ENCODE measurements at places on chromosomes 4 and X.

DNA sequence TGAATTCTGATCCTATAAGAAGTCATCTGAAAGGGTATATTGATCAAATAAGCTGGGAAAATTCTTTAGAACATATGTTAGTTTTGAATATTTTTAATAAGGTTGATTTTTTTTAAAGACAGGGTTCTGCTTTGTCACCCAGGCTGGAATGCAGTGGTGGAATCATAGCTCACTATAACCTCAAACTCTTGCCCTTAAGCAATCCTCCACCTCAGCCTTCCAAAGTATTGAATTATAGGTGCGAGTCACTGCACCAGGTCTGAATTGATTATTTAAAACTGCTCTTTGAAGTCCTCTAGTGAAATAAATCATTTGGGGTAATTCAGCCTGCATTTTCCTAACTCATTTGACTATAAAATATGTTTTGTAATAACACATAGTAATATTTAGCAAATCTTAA lies 812.3 kb downstream of the PDHA2 start:
- no peak for DNase-seq

GRCh38 chr4:2964706-2965258 lies 1.4 kb downstream of the GRK4 start:
- no peak for DNase-seq

DNA sequence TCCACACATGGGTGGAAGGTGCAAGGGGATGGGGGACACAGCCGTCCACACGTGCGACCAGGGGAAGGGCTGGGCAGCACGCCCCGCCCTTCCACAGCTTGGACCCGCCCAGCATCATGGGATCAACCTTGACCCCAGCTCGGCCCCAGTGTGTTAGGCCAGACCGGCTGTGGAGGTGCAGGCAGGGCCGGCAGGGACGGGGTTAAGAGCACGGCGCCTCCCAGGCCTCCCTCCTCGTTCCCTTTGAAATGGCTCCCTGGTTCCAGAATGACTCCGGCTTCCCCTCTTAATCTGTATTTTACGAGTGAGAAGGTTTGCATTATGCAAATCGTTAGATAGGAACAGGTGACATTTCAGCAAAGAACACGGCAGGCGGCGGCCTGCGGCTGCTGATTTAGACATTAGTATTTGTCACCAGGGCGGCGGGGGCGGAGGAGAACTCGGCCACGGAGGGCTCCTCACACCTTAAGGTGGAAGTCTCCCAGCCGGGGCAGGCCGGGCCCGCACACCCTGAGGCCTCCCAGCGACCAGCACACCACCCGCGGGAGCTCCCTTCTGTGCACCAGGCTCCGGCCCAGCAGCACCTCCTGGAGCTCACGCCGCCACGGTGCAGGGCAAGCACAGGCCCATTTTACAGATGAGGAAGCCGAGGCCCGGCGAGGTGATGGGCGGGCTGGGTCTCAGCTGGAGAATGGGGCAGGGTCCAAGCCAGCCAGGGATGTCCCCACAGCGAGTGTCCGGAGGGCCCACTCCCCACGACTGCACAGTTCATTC lies 116.1 kb downstream of the FAM53A start:
- no peak for DNase-seq

- no peak for DNase-seq
These were observed 40.0 kb downstream of the RBPJ start for GRCh38 chr4:26360864-26361263.

DNA sequence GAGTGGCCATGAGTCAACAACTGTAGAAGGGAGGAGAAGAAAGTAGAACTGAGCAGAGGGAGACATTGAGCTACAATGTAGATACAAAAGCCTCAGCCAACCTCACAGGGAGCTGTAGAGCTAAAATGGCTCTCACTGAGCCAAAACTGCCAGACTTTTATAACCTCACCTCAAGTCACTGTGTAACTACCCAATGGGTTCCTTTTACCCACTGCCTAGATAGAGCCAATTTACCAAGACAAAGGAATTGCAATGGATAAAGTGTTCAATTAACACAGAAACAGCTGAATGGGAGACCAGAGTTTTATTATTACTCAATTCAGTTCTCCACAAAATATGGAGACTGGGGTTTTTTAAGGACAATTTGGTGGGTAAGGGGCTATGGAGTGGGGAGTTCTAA lies 938.9 kb upstream of the GRIA3 start:
- DNase-seq, result no peak

DNA sequence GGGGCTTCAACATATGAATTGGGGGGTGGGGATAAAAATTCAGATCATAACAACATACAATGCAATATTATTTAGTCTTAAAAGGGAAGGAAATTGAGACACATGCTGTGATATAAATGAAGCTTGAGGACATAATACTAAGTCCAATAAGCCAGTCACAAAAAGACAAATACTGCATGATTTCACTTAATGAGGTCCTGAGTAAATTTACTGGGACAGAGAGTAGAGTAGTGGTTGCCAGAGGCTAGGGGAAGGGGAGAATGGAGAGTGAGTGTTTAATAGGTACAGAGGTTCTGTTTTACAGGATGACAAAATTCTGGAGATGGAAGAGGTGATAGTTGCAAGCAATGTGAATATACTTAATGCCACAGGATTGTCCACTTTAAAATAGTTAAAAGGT lies 89.2 kb upstream of the RAPGEF2 start:
- no peak for DNase-seq

GRCh38 chr4:106582103-106582502 lies 213.5 kb upstream of the GIMD1 start:
- DNase-seq, result no peak

GRCh38 chrX:42075032-42075431 lies 151.7 kb upstream of the CASK start:
- no peak for DNase-seq

All from stimulated activated CD4-positive, alpha-beta T cell treated with anti-CD3 and anti-CD28 coated beads, Interleukin-15, amount 100 ng/mL, for 1 hour (primary cell).